ENCODE measurements at places on chromosomes 3 and 15.

GRCh38 chr3:181710345-181711291 lies 1.1 kb upstream of the SOX2 start:
- no peaks in the 10 kb centered on the region for H3K36me3 ChIP-seq
- H3K4me1 ChIP-seq, result no peaks in the 10 kb centered on the region
- H3K27ac ChIP-seq, result no peak overlapping the region
- H3K27me3 ChIP-seq, result no peaks in the 10 kb centered on the region

- H3K27ac ChIP-seq, result peak overlapping the region; percentile 28
- H3K4me3 ChIP-seq, result peak overlapping the region; percentile 5
- peaks cover 14% of the 10 kb centered on the region for H3K4me1 ChIP-seq
- no peaks in the 10 kb centered on the region for H3K36me3 ChIP-seq
- DNase-seq, result no peak
These were observed 45.2 kb downstream of the KLHL25 start for GRCh38 chr15:85749261-85750151.

DNA sequence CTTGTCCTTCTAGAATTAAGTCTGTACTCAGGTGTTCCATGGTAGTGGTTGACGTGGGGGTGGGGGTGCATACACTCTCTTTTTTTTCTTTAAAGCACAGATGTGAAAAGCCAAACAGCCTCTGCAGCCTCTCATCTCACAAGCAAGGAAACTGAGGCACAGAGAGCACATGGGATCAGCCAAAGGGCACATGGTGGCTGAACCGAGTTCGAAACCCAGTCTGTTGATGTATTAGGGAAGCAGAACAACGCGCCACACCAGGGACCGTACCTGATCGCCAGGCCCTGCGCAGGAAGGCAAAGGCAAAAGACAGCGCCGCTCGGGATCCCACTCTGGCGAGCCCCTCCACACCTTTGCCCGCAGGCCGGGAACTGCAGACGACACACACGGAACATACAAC lies 47.3 kb downstream of the HERC2 start:
- no peaks in the 10 kb centered on the region for H3K27me3 ChIP-seq
- no peak overlapping the region for H3K27ac ChIP-seq
- no peak overlapping the region for H3K4me3 ChIP-seq

DNA sequence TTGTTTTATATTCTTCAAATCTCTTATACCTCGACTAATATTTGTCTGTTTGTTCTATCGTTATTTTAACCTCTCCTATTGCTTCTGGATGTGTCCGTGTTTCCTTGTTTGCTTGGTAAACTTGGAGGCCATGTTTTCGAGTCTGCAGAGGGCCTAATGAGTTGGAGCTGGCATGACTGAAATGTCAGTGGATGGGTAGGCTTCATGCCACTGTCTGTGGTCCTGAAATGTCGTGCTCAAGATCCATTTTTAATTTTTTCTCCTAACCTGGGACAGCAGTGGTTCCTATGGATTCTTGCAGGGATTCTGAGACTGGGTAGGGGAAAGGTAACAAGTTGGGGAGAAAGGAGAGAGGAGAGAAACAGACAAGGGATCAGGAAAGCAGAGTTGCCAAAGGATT lies 18.8 kb upstream of the GASK1A start:
- DNase-seq, result no peak
- H3K27me3 ChIP-seq, result no peaks in the 10 kb centered on the region
- no peak overlapping the region for H3K4me3 ChIP-seq
- no peaks in the 10 kb centered on the region for H3K36me3 ChIP-seq
- H3K4me1 ChIP-seq, result peaks cover 1% of the 10 kb centered on the region

- H3K36me3 ChIP-seq, result no peaks in the 10 kb centered on the region
- H3K4me3 ChIP-seq, result no peak overlapping the region
- no peaks in the 10 kb centered on the region for H3K27me3 ChIP-seq
- DNase-seq, result no peak
These were observed 29.4 kb upstream of the ACAD9 start for GRCh38 chr3:128849911-128850455.

DNA sequence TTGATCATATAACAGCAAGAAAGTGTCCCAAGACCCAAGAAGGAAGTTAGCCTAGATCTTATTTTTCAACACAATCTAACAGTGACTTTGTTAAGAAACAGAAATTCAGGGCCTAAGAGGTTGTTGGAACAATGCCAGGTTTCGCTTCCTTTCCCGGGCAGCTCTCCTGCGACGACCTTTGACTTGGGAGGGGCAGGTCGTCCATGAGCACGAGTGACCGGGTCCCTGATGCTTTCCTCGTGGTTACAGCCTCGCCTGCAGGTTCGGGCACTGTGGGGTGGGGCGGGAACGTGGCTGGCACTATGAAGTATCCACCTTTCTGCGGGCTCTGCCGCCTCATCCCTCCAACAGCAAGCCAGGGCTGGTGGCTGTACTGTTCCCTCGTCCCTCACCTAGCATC lies 90.1 kb upstream of the RGMA start:
- no peaks in the 10 kb centered on the region for H3K27me3 ChIP-seq
- peaks cover 4% of the 10 kb centered on the region for H3K4me1 ChIP-seq
- H3K27ac ChIP-seq, result no peak overlapping the region
- H3K4me3 ChIP-seq, result no peak overlapping the region
- H3K36me3 ChIP-seq, result no peaks in the 10 kb centered on the region

DNA sequence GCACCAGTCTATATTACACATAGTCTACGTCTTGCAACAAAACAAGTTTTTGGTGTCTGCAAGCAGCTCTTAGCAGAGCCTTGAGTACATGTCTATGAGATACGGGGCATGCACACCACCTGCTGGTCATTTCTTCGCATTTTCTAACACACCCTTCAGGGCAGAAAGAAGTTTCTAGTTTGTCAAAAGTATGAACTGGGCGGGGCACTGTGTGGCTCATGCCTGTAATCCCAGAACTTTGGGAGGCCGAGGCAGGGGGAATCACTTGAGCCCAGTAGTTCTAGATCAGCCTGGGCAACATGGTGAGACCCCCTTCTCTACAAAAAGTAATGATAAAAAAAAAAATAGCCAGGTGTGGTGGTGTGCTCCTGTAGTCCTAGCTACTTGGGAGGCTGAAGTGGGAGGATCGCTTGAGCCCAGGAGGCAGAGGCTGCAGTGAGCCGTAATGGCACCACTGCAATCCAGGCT lies 64.2 kb upstream of the ARL8B start:
- peak; percentile 58 for DNase-seq
- H3K36me3 ChIP-seq, result no peaks in the 10 kb centered on the region
- peaks cover 2% of the 10 kb centered on the region for H3K4me1 ChIP-seq
- H3K27me3 ChIP-seq, result no peaks in the 10 kb centered on the region
- H3K27ac ChIP-seq, result no peak overlapping the region
- no peak overlapping the region for H3K4me3 ChIP-seq

DNA sequence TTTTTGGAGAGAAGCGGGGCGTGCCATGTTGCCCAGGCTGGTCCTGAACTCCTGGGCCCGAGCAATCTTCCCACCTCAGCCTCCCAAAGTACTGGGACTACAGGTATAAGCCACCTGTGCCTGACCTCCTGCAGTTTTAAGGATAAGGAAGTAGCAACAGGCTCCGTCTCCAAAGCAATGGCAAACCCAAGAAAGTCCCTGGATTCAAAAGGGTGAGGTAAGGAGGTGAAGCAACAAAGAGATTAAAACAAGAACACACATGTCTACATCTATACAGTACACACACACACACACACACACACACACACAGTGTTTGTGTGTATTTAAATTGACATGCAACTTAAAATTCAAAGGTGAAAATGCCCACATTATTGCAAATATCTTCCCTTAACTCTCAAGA lies 58.9 kb downstream of the ABCC5 start:
- no peak for DNase-seq
- H3K27ac ChIP-seq, result no peak overlapping the region
- H3K36me3 ChIP-seq, result no peaks in the 10 kb centered on the region
- H3K27me3 ChIP-seq, result no peaks in the 10 kb centered on the region
- no peaks in the 10 kb centered on the region for H3K4me1 ChIP-seq
- no peak overlapping the region for H3K4me3 ChIP-seq

- H3K36me3 ChIP-seq, result no peaks in the 10 kb centered on the region
- H3K4me3 ChIP-seq, result no peak overlapping the region
- no peaks in the 10 kb centered on the region for H3K27me3 ChIP-seq
These were observed 198.5 kb upstream of the RARB start for GRCh38 chr3:25229586-25229985.

DNA sequence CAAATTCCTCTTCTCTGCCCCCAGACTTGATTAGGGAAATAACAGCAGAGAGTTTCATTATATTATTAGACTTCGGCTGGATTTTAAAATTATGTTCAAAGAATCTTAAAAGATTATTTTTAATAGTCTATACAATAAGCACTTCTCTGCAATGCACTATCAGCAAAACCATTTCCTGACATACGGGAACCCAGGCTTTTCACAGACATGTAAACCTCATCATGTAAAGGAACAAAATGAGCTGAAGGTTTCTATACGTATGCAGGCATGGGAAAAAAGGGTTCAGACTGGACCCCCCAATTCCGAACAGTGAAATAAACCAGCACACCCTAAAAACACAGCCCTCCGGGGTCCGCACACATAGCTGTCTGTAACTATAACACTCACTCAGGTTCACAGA lies 77.5 kb upstream of the LMOD3 start:
- no peaks in the 10 kb centered on the region for H3K27me3 ChIP-seq
- no peaks in the 10 kb centered on the region for H3K36me3 ChIP-seq
- H3K27ac ChIP-seq, result no peak overlapping the region
- peak overlapping the region; percentile 15 for H3K4me3 ChIP-seq

DNA sequence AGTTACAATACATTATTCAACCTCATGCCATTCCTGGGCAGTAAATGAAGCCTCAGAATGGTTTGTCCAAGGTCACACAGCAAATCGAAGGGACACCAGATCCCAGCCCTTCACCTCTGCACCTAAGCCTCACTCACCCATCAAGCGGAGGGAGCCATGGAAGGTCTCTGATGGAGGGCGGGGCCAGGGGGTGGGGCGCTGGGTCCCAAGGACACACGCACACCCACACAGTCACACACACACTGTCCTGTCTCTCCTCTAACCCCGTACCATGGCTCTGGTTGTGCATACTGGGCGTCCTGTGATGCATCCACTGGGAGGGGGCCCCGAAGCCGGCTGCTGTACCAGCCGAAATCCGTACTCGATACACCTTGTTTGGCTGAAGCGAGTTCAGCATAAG lies 15.3 kb upstream of the IGDCC3 start:
- no peak overlapping the region for H3K4me3 ChIP-seq
- H3K27ac ChIP-seq, result no peak overlapping the region
- no peaks in the 10 kb centered on the region for H3K4me1 ChIP-seq
- no peaks in the 10 kb centered on the region for H3K36me3 ChIP-seq
- no peaks in the 10 kb centered on the region for H3K27me3 ChIP-seq

- no peaks in the 10 kb centered on the region for H3K27me3 ChIP-seq
- no peak for DNase-seq
- H3K4me1 ChIP-seq, result peaks cover 4% of the 10 kb centered on the region
- H3K4me3 ChIP-seq, result no peak overlapping the region
- no peak overlapping the region for H3K27ac ChIP-seq
- H3K36me3 ChIP-seq, result no peaks in the 10 kb centered on the region
These were observed 45.8 kb upstream of the CCDC174 start for GRCh38 chr3:14605744-14606143.
